ENCODE measurements at places on chromosomes 3 and 15. TPM values are rescaled to one million over a fixed set of nuclear protein-coding genes. Genes with fewer than 3 reads are reported as not detected.
A peak's percentile ranks its signal among the peaks of the same experiment; 100 is the strongest.

DNA sequence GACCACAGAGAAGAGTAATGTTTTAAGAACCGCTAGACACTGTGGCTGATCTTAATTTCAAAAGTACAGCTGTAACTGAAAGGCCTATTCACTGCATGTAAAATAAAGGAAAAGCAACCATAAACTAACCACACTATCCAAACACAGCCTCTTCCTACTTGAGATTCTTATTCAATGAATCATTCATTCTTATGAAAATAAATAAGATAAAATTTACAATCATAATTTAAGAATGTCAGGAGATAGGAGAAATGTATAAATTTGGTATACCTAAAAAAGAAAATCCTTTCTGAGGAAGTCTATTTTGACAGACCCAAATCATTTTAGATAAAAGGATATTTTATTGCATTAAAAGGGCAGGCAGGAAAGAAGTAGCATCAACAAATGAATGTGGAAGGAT lies 533.5 kb upstream of the ZNF385D start:
- no peak for DNase-seq

- DNase-seq: no peak
These were observed 49.1 kb upstream of the IQSEC1 start for GRCh38 chr3:13122081-13123012.

DNA sequence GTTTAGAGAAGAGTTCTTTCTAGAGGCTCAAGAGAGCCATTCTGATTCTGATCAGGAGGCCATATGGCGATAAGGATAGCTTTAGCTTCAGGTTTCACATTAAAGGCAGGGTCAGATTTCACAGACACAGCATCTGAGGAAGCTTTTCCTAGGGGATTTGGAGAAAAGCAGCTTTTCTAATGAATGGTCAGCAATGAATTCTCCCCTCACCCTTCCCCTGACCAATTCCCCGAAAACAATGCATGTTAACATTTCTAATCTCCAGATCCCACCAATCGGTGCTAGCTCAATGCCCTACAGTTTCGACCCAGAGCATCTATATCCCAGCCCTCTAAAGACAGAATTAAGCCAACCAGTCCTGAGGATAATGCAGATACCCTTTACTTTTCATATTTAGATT lies 9.8 kb downstream of the AGBL1 start:
- no peak for DNase-seq

GRCh38 chr3:152921351-152921750 lies 86.4 kb downstream of the P2RY1 start:
- no peak for DNase-seq

- no peak for DNase-seq
These were observed 294.5 kb upstream of the LMCD1 start for GRCh38 chr3:8206971-8207617.

GRCh38 chr3:127851899-127852298 lies 29.6 kb upstream of the MGLL start:
- no peak for DNase-seq

- no peak for DNase-seq
These were observed 446.7 kb downstream of the C3orf38 start for GRCh38 chr3:88596451-88596850.

DNA sequence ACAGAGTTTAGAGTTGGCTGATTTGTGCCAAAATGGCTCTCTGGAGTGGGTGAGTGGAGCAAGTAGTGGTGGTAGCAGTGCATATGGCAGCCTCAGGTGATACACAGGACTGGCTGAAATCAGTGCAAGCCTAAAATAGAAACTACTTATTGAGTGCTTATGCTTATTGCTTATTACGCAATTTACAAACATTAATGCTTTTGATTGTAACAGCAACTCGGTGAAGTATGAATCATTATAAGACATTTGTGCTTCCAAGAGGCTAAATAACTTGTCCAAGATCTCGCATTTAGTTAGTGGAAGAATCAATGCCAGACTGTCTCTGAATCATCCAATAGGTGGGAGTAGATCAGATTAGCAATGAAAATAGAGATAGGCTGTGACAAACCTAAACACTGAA lies 353.8 kb downstream of the NAALADL2 start:
- DNase-seq: no peak

DNA sequence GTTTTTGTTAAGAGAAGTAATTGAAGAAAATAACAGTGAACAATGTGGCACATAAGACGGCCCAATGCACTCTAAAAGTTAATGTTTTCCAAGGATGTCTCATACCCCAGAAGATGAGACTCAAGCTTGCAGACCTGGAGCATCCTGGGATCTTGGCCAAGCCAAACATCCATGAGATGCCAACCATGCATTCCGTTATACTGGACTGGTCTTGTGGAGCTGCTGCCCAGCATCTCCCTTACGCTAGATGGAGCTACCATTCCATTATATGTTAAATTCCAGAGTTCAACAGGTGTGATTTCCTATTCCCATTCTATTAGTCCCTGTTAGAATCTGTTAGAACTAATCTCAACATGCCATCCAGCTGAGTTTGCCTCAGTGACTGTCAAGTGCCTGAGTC lies 181.8 kb downstream of the PDCD6IP start:
- DNase-seq: no peak

GRCh38 chr15:99006904-99007495 lies 592 bp downstream of the PGPEP1L start:
- DNase-seq: no peak

GRCh38 chr3:193780810-193781478 lies 187.9 kb downstream of the OPA1 start:
- peak; percentile 45 for DNase-seq

- no peak for DNase-seq
These were observed 784.6 kb upstream of the ALCAM start for GRCh38 chr3:104582092-104582491.

GRCh38 chr3:9787714-9788113 lies 4.6 kb downstream of the TADA3 start:
- DNase-seq: no peak

GRCh38 chr15:93274257-93274656 lies 185.2 kb upstream of the RGMA start:
- no peak for DNase-seq

DNA sequence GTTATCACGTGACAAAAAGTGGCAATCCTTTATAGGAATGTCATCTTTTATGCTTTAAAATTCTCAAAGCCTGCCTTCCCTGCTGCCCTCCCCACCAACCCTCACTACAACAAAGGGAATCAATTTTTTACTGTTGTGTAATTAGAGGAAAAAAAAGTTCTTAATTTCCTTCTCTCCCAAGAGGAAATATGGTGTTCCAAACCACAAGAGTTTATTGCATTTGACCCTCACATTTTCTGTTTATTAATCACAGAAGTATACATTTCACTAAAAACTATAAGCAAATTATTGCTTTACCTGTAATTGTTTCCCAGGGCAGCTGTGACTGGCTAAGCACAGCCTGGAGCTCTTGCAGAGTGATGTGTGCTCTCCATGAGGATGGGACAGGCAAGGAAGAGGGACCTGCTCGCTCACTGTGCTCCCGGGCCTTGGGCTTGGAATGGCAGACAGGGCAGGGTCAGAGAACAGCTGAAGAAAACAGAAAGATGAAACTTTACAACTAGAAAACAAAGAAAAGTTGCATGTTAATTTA lies 31.3 kb upstream of the ATP10A start:
- DNase-seq: no peak

GRCh38 chr3:153357436-153357835 lies 195.4 kb downstream of the RAP2B start:
- no peak for DNase-seq

DNA sequence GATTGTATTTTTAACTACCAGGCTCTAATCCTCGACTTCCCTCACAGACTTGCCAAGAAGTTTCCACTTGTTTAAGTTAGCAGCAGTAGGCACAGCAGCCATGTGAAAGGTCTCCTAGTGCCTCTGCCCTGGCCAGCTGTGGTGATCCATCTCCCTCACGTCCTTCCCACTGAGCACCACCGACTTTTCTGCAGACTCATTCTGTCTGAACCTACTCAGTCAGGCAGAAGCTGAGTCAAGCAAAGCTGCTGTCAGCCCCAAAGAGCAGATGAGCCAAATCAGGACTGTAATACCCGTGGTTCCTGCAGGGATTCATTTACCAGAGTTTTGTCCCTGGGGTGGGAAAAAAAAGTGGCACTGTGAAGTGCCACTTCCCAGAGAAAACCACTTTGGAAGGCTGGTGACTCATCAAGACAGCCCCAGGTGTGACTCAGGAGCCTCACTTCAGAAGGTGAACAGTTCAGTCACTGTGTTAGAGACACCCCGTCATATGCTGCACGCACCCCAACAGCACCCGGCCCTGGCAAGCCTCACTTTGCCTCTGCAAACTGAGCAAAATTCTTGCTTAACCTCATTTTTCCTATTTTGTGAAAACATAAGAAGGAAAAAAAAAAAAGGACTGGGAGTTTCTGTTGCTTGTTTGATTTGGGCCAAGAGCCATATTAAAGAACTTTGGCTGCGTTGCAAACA lies 76.0 kb downstream of the WWTR1 start:
- no peak for DNase-seq

DNA sequence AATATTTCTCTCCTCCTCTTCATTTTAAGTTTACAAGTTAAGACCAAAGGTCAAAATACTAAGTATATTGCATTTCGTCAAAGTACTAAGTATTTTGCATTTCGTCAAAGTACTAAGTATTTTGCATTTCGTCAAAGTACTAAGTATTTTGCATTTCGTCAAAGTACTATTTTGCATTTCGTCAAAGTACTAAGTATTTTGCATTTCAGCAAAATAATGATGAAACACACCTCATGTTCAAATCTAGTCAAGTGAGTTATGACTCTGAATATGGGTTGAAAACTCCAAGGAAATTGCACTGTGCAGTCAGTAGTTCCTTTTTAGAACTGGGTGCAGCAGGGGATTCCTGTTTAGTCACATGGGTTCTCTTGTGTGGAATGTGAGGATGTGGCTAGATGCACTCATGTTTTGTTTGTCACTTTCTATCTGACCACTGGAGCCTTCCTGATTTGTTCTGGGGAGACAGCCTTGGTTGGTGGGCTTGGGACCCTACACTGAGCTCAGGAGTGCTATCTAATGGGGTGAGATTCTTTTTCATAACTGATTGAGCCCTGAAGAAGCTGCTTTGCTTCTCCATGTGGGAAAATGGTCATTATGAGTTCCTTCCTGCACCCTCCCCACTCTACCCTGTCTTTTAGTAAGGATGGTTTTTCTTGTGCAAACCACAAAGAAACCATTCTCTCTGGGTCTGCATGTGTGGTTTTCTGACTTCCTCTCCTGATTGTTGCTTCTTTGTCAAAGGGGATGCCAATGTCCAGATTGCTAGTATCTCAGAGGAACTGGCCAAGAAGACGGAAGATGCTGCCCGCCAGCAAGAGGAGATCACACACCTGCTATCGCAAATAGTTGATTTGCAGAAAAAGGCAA lies 73.4 kb downstream of the CCK start:
- DNase-seq: no peak

- DNase-seq: no peak
These were observed 11.0 kb downstream of the FBLN2 start for GRCh38 chr3:13559764-13560525.

DNA sequence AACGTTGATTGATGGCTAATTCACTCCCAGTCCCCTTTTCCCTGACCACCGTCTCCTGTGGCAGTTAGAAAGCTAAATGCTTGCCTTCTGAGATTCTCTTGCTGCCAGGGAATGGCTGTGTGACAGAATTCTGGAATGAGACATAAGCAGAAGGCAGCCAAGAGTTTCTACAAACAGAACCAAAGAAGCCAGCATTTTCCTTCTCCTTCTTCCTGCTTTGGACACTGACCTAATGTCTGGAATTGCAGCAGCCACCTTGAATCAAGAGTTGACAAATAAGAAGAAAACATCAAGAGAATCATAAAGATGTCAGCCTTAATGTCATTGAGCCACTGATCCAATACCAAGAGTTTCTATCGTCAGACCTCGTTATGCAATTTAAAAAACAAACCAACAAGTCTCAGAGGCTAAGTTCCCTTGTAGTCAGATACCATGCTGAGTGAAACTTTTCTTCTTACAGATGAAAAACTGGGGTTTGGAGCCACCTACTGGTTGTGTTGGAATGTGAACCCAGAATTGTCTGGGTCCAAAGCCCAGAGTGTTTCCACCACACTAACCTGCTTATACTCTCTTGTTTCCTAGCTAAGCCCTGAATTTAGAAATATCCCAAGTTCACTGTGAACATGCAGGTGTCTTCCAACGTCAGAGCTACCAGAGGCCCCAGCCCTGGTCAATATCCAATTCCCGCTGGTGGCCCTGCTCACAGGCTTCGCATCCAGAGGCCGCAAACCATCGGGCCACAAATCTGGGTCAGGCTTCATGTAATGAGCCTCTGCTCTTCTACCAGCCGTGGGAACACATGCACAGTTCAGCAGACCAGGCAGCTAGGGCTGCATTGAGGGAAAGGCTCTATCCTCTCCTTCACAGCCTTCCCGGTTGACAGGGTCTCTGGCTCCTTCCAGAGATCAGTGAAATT lies 42.5 kb downstream of the MCF2L2 start:
- peak; percentile 68 for DNase-seq

- no peak for DNase-seq
These were observed 136.6 kb upstream of the RAD18 start for GRCh38 chr3:9099702-9100512.

DNA sequence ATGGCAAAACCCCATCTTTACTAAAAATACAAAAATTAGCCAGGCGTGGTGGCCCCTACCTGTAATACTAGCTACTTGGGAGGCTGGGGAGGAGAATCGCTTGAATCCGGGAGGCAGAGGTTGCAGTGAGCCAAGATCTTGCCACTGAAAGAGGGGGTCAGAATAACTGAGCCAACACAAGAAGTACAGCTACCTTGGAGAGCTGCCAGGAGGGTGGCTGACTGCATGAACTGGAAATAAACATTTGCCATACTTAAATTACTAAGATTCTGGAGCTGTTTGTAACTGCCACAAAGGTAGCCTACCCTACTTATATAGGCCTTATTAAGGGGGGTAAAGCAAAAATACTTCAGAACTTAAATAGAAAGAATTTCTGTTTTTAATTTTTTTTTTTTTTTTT lies 15.4 kb upstream of the PIK3CB start:
- no peak for DNase-seq

The HTR3E gene
- not detected for total RNA-seq

The TMC3 gene
- total RNA-seq: under 0.01 TPM

The COX17 gene
- 85.3 TPM for total RNA-seq

The CPA3 gene
- total RNA-seq: 6.3 TPM

The POLQ gene
- 7.9 TPM for total RNA-seq

The ITIH3 gene
- 0.24 TPM for total RNA-seq

The HCN4 gene
- total RNA-seq: 0.05 TPM

The GP5 gene
- total RNA-seq: 0.14 TPM

The FAN1 gene
- 14.6 TPM for total RNA-seq

The ZIC4 gene
- total RNA-seq: not detected

Measured in thymus (tissue), 14 donors.